Esophagus squamous epithelium (tissue), 5 donors: ENCODE measurements at places on chromosomes 2 and 18. TPM values are rescaled to one million over a fixed set of nuclear protein-coding genes. Genes with fewer than 3 reads are reported as not detected.

GYPC gene
- 4.8 TPM for total RNA-seq

SLC35F5 gene
- 75.3 TPM for total RNA-seq

IRS1 gene
- total RNA-seq, result 20.5 TPM

CFAP65 gene
- total RNA-seq, result not detected

LRRTM4 gene
- not detected for total RNA-seq

GPR45 gene
- not detected for total RNA-seq

PCARE gene
- total RNA-seq, result not detected

STAT4 gene
- total RNA-seq, result 3.2 TPM

DNA sequence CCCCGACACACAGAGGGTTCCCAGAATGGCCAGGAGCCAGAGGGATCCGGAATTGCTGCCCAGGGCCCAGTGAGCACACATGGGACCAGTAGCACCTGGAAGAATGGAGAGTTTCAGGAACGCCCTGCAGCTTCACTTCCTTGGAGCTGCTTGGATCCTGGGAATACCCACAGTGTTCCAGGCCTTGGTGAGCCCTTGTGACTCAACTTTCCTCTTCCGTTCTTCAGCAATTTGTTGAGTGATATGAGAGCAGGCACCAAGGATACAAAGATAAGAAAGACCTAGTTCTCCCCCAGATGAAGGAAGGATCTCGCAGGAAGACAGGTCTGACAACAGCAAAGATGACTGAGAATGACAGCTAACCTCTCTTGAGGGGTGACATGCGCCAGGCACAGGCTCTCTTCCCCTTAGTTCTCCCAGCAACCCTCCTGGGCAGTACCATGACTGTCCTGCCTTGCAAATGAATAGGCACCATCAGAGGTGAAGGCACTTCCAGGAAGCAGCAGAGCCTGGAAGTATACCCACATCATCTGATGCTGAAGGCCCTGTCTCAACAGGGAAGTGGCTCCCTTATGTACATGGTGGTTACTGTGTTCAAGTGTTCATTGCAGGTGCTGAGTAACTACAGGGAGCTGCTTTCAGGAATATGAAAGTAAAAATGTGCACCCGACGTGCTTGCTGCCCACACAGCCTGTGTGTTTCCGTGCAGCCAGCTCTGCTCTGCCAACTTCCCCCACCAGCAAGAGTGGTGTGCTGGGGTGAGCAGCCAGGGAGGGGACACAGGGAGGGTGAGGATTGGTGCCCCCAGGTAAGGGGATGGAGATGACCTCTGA lies 116.2 kb downstream of the STPG4 start:
- no peak for DNase-seq

GRCh38 chr2:9641641-9642040 lies 10.8 kb upstream of the YWHAQ start:
- no peak for DNase-seq

DNA sequence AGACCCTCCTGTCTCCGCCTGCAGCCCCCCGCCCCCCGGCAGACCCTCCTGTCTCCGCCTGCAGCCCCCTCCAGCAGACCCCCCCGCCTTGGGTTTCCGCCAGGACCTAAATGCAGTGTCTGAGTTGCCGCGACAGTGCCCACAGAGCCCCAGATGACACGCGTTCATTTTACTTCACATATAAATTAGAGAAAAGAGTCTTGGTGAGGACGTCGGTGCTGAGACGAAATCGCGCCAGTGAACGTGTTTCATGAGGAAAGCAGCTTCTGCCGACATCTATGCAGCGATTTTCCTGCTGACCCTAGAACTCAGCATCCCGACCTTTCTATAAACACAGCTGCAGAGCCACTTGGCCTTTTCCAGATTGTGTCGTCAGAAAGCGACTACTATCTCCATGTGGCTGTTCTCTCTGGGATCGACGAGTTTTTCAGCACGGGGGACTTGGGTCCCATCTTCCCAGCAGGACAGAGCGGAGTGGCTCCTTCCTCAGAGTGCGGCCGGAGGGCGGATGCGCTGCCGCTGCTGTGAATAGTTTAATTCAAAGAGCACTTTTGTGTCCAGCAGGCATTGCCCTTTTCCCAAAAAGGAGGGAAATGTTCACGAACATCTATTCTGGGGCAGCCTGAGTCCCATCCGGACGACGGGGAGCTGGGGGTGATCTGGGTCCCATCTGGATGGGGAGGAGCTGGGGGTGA lies 136.7 kb downstream of the NFATC1 start:
- DNase-seq, result no peak

- no peak for DNase-seq
These were observed 149.5 kb downstream of the SPP2 start for GRCh38 chr2:234199996-234200395.

DNA sequence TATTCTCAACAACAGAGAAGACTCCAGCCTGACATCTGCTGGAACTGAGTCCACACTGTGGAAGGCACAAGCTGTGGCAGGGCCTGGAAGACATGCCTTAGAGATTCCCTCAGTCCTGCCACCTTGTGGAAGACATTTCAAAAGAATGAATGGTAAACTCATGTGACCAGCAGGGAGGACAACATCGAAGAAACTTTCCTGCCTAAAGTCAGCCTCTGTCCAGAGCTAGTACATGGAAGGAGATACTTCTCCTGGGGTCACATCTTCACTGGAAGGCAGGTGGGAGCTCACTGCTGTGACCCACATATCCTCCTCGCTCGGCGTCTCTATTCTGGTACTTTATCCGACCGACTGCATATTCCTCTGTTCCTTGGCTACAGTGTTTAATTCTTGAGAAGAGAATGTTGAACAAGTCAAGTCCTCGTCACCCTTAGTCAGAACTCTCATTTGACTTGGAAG lies 59.5 kb downstream of the PUM2 start:
- DNase-seq, result no peak

DNA sequence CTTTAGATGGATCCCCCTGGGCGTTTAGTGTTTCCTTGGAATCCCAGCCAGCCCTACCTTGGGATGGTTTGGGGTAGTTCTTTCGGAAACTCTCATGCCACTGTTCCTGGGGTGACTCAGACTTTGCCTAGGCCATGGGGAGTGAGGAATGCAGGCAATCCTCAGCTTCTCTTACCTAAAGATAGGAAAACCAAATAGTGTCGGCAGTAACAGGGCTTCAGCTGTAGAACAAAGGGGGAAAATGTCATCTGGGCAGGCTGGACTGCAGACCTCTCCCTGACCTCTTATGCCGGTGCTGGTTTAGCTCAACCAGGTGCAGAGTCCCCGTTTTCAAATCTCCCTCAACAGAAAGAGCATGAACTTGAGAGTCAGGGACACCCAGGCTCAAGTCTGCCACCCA lies 252.1 kb downstream of the TSN start:
- DNase-seq, result no peak

DNA sequence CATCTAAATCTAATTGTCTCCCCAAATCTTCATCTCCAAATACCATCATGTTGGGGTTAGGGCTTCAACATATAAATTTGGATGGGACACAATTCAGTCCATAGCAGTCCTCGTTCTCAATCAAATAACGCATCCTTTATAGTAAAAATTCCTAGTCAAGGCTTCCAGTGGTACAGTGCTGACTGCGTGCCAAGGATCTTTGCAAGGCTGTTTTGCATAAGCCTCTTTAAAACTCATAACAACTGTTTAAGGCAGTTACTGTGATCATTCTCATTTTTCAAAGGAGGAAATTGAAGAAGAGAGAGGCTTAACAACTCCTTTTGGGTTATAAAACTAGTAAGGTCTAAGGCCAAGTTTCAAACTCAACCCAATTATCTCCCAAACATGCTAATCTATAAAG lies 666.9 kb downstream of the NYAP2 start:
- no peak for DNase-seq

DNA sequence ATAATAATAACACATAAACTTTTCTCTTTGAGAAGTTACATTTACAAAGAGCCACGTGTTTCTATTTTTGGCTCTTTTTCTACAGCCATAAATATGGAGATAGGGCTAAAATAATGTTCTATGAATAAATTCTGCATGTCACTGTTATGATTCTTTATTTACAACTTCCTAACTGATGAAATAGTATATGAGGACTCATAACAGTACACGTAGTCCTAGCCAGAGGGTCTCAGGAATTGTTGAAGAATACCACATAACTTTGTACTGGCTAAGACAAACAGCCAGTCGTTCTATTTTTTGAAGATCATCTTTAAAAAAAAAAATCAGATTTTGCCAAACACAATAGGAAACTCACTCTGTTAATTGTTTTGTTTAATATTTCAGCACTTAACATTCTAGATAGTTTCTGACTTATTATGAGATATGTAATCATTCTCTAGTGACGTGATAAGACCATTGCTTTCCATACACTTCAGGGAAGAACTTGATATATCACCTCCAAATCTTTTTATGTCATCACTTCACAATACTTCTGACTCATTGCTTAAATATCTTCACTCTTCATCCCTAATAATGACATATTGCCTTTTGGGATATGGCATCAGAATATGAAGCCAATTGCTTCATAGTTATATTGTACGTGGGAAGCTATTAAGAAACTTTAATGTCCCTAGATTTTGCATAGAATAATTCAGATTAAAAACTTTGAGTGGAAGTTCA lies 256.1 kb downstream of the XIRP2 start:
- no peak for DNase-seq

GRCh38 chr2:88190808-88191721 lies 20.9 kb downstream of the THNSL2 start:
- no peak for DNase-seq

GRCh38 chr18:5461041-5461440 lies 82.8 kb downstream of the EPB41L3 start:
- no peak for DNase-seq

DNA sequence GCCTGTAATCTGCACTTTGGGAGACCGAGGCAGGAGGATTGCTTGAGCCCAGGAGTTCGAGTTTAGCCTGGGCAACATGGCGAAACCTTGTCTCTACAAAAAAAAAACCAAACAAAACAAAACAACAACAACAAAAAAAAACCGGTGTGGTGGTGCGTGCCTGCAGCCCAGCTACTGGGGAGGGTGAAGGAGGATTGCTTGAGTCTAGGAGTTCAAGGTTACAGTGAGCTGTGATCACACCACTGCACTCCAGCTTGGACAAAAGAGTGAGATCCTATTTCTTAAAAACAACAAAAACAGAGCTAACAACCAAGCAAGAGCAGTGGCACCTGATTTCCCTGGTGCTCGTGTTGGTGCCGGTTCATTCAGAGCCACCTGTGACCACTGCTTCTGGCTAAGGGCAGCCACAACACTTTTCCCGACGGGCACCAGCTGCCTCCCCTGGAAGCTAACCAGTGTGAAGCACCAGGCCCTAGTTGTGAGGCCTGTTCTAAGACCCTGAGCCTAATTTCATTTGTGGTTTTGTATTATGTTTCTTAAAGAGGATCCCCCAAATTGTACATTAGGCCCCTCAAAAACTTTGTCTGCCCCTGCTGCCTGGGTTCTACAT lies 1.3 kb downstream of the AOX1 start:
- no peak for DNase-seq

DNA sequence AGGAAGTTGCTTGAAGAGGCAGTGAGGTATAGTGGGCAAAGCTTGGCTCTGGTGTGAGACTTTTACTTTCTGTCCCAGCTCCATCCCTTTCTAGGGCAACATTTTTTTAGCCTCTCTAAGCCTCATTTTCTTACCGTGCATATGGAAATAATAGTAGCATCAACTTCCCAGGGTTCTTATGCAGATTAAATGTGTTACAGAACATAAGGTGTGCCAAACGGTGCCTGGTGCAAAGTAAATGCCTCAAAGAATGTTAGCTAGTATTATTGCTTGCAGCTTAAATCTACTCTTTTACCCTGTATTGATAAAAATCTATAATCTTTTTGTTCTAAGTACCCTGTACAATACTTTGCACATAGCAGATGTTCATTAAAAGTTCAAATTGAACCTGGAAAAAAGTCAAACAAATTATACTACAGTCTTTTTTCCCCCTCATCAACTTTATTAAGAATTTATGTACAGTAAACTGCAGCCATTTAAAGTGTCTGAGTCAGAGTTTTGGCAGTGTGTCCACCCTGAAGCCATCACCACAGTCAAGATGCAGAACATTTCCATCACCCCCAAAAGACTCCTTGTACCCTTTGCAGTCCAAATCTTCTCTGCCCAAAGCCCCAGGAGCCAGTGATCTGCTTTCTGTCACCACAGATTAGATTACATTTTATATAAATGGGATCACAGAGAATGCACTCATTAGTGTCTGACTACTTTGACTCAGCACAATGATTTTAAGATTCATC lies 10.6 kb downstream of the MAPRE2 start:
- no peak for DNase-seq

DNA sequence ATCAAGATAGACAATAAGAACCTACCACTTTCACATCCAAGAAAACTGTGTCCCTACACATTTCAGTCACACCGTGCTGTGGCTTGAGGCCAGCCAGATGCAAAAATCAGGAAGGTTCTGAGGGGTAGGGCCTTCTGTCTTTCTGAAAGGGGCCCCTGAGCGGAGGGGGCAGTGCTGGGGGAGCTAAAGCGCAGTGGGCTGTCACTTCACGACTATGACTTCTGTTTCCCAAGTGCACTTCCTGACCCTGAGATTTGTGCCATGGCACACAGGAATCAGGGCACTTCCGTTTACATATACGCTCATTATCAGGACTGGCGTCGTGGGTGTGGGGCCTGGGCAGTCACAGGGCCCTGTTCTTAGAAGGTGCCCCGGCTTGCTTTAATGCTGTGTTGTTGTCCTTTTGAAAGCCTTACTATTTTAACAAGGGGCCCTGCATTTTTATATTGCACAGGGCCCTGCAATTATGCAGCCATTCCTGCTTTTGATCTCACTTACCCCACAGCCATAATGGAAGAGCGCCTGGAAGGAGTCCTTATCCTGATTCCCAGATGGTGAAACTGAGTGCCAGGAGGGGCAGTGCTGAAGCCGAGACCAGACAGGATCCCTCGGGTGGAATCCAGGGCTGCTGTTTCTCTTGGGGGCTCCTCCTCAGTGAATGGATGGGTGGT lies 620 bp downstream of the NGEF start:
- DNase-seq, result no peak

DNA sequence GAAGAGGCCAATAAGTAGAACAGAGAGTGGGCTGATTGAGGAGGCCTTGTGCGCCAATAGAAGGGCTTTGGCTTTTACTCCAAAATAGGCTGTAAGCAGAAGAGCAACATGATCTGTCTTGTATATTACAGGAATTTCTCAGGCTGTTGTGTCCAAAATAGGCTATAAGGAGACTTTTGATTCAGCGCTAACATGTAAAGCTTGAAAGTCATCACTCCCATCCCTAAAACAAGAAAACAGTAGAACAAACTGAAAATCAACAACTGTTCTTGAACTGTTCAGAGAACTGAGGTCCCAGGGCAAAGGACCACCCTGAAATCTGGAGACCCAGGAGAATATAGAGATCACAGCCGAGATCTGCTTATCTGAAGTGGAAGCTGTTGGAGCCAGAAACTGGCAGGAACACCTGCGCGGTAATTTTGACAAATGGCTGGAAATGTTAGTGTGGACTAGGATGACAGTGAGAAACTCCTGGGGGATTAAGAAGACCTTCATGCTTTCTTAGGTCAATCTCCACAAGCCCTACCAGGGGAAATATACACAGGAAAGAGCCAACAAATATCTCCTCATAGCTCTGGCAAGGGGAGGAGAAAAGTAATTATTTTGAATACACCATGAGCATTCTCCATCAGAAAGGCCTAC lies 258.6 kb downstream of the RBM43 start:
- DNase-seq, result no peak

DNA sequence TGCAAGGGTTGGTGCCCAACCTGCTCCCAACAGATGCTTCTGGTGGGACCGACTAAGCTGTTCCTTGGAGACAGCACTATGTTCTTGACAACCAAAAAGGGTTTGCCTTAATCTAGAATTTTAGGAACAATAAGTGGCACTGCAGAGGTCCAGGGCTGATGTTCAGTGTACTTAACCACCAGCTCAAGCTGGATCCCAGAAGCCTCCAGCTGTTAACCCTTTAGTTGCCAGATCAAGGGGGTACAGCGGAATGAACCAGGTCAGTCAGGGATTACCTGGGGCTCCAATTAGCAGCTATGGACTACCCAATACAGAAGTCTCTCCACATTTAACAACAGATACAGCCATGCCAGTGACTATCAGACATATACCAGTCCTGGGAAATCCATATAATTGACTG lies 3.5 kb downstream of the GPR75 start:
- no peak for DNase-seq
